Pancreas (tissue), 10 donors: ENCODE measurements at places on chromosomes 16 and 17. TPM values are rescaled to one million over a fixed set of nuclear protein-coding genes. Genes with fewer than 3 reads are reported as not detected.

CBX2 gene
- polyA plus RNA-seq, result 2.6 TPM

EIF5A gene
- polyA plus RNA-seq, result 167 TPM

CMTM2 gene
- polyA plus RNA-seq, result 0.65 TPM

ALOX15B gene
- polyA plus RNA-seq, result 0.05 TPM

MEOX1 gene
- 4.3 TPM for polyA plus RNA-seq
